ENCODE measurements at places on chromosomes 3 and 15. TPM values are rescaled to one million over a fixed set of nuclear protein-coding genes. Genes with fewer than 3 reads are reported as not detected.

DNA sequence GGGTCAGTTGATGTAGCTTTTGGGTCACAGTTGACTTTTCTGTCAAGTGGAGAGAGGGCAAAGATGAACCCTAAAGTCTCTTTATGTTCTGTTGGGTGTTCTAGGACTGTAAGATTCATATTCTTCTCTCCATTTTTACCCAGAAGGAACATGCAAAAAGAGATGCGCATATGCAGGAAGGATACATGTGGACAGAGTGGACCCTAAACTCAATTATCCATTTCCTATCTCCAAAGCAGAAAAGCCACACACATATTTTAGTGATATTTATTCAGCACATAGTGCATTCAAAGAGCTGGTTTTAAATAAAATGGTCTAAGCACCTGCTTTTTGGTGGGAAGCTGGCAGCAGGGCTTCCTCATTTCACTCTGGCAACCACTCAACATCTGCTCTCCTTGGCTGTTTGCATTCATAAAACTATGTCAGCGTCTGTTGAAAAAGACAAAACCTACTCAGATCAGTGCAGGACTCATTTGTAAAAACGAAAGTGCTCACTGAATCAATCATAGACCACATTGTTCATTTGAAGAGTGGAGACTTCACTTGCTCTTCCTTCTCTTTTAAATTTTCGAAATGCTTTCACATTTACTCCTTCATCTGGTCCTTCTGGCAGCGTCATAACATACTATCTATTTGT, 96.6 kb downstream of the SEMA6D start:
- H3K4me1 ChIP-seq, result peaks cover 2% of the 10 kb centered on the region
- no peaks in the 10 kb centered on the region for H3K36me3 ChIP-seq
- no peak overlapping the region for H3K27ac ChIP-seq
- no peaks in the 10 kb centered on the region for H3K27me3 ChIP-seq
- no peak for DNase-seq
- no peak overlapping the region for H3K4me3 ChIP-seq

GRCh38 chr3:95438274-95438673, 1375.4 kb downstream of the NSUN3 start:
- no peak overlapping the region for H3K4me3 ChIP-seq
- H3K36me3 ChIP-seq, result no peaks in the 10 kb centered on the region
- H3K27ac ChIP-seq, result no peak overlapping the region
- no peak for DNase-seq

The LMAN1L gene
- not detected for total RNA-seq

DNA sequence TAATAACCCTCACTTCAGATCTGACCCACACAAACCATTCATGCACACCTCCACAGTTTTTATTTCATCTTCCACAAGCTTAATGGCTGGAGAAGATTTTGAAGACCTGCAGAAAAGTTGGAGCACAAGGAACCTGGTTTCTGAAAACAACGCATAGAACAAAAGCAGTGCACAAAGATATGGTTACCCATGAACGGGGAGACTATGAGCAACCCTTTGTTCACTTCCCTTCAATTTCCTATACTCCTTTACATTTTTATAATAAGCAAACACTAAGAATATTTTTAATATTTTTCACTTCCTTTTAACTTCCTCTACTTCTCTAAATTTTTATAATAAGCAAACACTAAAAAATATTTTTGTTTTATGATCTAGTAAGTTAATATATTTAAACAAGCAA, 103.5 kb upstream of the UBE2E2 start:
- no peak for DNase-seq
- H3K36me3 ChIP-seq, result no peaks in the 10 kb centered on the region
- no peak overlapping the region for H3K4me3 ChIP-seq
- H3K4me1 ChIP-seq, result no peaks in the 10 kb centered on the region

The GOLGA8G gene
- not detected for total RNA-seq

- H3K4me3 ChIP-seq, result no peak overlapping the region
- H3K4me1 ChIP-seq, result no peaks in the 10 kb centered on the region
- H3K27me3 ChIP-seq, result no peaks in the 10 kb centered on the region
- H3K36me3 ChIP-seq, result no peaks in the 10 kb centered on the region
- no peak for DNase-seq
Measured at GRCh38 chr3:35505772-35506171, 133.6 kb upstream of the ARPP21 start.

- no peak overlapping the region for H3K4me3 ChIP-seq
- no peaks in the 10 kb centered on the region for H3K4me1 ChIP-seq
Measured at GRCh38 chr3:113035387-113035982, 44.7 kb downstream of the GTPBP8 start.

- no peak overlapping the region for H3K4me3 ChIP-seq
- H3K27me3 ChIP-seq, result no peaks in the 10 kb centered on the region
- peak; percentile 70 for DNase-seq
- H3K4me1 ChIP-seq, result no peaks in the 10 kb centered on the region
Measured at GRCh38 chr3:22960105-22960984, 242.8 kb upstream of the UBE2E2 start.

GRCh38 chr3:14914779-14915117, 32.6 kb upstream of the NR2C2 start:
- no peaks in the 10 kb centered on the region for H3K4me1 ChIP-seq
- no peak for DNase-seq
- H3K27ac ChIP-seq, result no peak overlapping the region
- no peaks in the 10 kb centered on the region for H3K27me3 ChIP-seq

All from fibroblast of lung (primary cell).